ENCODE measurements at places on chromosomes 4 and X.

DNA sequence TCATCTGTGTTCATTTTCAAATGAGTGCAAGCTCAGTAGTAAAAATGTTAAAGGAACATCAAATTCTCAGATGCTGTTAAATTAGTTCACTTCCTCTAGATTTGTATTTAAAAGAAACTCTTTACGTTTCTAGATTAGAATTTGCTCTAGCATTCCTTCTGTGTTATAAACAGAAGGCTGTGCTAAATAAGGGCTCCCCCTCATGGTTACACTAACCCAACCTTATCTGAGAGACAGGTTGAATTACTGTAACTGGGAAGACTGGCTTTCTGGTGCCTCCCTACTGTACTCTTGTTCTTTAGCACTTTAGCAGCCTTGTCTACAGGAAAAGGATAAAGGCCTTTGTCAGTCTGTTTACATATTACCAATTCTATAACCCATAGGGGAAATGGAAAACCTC, 56.8 kb downstream of the RXFP1 start:
- DNase-seq: no peak

DNA sequence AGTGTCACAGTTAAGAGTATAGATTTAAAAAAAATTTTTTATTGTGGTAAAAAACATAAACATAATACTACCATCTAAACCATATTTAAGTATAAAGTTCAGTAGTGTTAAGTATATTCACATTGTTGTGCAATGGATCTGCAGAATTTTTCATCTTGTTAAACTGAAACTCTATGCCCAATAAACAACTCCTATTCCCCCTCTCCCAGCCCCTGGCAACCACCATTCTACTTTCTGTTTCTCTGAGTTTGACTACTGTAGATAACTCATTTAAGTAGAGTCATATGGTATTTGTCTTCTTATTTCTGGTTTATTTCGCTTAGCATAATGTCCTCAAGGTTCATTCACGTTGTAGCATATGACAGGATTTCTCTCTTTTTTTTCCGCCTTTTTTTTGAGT, 112.4 kb downstream of the PTTG2 start:
- no peak for DNase-seq

GRCh38 chr4:14165222-14165920, 537.8 kb upstream of the BOD1L1 start:
- DNase-seq: no peak

- no peak for DNase-seq
These were observed 1166.3 kb upstream of the ADGRL3 start for GRCh38 chr4:60033826-60034225.

DNA sequence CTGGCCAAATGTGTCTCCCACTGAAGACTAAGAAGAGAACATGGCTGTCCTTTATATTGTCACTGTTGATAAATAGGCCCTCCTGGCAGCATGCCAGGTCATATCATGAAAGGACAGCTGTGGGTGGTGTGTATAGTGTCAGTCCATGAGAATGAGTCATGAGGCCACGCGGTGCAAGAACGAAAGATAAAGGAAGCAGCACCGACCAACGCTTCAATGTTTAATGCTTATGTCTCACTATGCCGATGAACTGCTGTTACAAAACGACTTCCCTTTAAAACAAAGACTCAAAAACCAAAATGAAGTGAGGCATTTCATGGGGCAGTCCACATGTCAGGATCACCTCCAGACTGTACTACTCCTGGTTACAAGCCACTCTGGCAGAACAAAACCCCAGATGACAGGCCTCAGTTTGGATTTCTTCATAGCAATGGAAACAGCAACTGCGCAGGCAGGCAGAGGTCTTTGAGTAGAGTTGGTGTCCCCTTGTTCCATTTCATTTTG, 5.2 kb upstream of the TCEANC start:
- no peak for DNase-seq

DNA sequence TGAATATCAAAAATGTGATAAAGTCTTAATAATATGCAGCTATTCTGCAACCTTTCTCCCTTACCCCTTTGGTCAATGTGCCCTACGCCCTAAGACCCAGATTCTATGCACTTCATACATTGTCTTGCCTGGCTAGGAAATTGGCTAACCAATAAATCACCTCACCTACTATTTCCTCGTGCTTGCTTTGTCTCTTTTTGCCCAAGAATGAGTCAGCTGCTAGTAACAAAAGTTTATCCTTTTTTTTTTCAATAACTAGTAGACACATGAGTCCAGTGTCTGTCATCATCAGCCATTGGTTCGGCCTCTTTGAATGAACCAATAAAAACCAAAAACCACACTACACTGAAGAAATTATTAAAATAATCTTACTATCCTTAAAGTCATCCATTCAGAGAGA, 387.1 kb downstream of the PPP3CA start:
- no peak for DNase-seq

DNA sequence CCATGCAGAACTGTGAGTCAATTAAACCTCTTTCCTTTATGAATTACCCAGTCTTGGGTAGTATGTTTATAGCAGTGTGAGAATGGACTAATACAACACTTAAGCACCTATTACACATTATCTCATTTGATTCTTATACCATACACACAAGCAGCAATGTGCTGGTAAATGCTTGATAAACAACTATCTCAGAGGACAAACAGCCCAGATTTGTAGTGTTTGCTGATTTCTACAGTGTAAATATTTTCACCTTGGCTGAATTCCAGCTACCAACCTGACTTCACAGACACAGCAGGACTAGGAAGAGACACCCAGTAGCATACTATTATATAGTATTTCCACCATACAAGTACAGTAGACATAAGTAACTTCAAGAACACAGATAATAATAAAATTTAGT, 406.5 kb upstream of the CNKSR2 start:
- DNase-seq: no peak

- DNase-seq: no peak
These were observed 10.4 kb upstream of the SCOC start for GRCh38 chr4:140363051-140363450.

GRCh38 chr4:46388857-46389256, 1.1 kb downstream of the GABRA2 start:
- DNase-seq: no peak

- DNase-seq: no peak
These were observed 173.9 kb downstream of the GRIA3 start for GRCh38 chrX:123357941-123358340.

DNA sequence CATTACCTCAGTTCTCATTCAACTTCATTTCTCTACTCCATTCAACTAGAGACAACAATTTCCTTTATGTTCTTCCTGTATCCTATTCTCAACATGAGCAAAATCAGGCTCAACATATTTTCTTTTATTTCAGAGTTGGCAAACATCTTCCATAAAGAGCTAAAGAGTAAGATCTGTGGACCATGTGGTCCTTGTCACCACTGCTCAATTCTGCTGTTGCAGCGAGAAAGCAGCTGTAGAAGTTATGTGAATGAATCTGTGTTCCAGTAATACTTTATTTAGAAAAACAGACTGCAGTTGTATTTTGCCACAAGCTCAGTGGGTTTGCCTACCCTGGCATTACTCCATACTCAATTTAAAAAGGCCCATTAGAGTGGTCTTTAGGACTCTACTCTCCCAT, 2057.3 kb downstream of the ARAP2 start:
- DNase-seq: no peak

DNA sequence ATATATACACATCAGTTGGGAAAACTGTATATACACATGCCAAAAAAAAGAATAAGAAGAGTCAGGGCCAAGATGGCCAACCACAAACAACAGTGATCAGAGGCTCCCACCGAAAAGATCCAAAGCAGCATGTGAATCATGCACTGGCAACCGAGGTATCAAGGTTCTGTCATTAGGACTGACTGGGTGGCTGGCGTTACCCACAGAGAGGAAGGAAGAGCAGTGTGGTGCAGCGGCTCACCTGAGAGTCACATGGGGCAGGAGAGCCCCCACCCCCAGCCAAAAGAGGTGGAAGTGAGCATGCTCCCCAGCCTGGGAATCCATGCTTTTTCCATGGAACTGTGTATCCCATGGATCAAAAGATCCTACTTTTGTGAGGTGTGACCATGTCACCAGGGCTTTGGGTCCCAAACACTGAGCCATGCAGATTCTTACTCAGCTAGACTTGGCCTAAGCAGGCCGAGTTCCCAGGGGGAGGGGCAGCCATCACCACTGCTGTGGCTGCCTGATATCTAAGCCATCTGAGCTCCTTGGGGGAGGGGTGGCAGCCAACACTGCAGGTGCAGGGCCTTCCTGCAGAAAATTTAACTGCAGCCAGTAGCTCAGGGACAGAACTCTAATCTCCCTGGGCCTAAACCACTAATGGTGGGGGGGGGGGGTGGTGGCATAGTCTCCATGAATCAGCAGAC, 52.8 kb downstream of the P2RY10 start:
- DNase-seq: no peak

DNA sequence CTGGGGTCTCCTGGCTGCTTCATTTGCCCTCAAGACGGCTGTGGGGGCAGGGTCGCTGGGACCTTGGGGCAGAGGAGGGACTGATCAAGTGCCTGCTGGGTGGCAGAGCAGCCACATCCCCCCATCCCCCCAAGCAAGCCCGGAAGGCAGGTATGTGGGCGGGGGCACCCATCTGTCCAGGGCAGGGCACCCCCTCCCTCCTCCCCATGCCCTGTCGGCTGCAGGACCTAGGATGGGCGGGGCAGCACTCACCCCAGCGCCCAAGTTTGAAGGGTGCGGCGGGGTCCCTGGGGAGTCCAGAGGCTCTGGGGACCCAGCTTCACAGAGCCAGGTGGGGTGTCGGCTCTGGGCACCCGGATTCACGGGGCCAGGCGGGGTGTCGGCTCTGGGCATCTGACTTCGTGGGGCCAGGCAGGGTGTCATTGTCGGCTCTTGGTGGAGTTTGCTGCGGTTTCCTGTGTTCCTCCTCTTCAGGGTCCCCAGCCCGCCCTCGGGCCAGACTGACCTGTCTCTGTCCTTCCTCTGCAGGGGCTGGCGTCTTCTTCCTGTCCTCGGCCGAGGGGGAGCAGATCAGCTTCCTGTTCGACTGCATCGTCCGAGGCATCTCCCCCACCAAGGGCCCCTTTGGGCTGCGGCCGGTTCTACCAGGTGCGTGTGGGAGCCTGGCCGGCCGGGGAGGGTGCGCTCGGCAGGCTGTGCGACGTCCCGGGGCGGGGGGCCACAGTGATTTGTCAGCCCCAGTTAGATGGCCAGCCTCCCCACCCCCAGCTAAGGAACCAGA, 22.1 kb downstream of the DOK7 start:
- no peak for DNase-seq

DNA sequence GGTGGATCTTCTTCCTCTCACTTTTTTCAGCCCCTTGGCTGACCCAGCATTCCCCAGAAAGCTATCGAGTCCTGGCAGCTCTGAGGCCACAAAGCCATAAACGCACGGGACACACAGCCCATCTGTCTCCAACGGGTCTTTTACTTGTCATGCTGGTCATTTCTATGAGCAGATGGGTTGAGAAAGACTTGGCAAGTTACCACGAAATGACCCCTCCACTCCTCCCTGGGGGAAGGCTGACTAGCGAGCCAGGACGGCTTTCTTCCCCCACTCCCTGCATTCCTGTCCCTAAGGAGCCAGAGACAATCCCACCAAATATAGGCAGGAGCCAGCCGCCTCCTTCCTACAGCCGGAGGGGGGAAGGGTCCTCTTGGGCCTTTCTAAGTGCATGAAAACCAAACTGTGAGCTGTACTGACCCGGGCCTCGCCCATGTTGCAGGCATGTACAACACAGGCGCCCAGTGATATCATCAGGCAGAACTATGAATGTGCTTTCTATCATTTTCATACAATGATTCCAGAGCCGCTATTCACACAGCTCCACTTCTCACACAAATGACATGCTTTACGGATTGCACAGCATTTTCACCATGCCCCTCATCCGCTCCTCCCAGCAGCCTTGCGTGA, 28.6 kb downstream of the AFAP1 start:
- no peak for DNase-seq

DNA sequence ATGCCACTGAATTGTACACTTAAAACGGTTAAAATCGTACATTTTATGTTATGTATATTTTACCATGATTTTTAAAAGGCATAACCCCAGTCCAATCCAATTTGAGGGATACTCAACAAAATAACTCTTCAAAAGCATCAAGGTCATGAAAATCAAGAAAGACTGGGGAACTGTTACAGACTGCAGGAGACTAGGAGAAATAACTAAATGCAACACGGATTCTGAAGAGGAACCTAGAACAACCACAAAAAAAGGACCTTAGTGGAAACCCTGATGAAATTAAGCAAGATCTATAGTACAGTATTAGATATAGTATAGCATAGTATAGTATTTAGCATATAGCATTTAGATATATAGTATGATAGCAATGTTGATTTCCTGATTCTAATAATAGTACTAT, 26.8 kb downstream of the SH3KBP1 start:
- DNase-seq: no peak

- DNase-seq: no peak
These were observed at the start of gene MID1 for GRCh38 chrX:10620121-10620699. MID1 (minus strand) TSS chrX:10620585; CDS start chrX:10567547, 53,038 bp downstream.

DNA sequence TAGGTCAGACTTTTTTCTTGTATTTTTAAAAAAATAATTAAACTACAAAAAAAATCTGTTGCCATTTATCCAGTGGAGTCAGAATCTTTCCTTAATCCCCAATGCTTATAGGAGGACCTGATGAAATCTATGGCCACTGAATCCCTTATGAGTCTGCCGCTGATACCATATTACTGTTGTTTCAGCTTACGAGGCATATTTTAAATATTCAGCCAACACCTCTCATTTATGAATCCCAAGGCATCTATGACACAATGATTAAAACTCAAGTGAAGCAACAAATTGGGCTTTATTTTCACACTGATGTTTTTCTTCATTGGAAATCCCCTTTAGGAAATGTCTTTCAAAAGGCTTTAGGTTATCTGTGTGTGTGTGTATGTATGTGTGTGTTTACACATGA, 137.8 kb upstream of the PUDP start:
- no peak for DNase-seq

DNA sequence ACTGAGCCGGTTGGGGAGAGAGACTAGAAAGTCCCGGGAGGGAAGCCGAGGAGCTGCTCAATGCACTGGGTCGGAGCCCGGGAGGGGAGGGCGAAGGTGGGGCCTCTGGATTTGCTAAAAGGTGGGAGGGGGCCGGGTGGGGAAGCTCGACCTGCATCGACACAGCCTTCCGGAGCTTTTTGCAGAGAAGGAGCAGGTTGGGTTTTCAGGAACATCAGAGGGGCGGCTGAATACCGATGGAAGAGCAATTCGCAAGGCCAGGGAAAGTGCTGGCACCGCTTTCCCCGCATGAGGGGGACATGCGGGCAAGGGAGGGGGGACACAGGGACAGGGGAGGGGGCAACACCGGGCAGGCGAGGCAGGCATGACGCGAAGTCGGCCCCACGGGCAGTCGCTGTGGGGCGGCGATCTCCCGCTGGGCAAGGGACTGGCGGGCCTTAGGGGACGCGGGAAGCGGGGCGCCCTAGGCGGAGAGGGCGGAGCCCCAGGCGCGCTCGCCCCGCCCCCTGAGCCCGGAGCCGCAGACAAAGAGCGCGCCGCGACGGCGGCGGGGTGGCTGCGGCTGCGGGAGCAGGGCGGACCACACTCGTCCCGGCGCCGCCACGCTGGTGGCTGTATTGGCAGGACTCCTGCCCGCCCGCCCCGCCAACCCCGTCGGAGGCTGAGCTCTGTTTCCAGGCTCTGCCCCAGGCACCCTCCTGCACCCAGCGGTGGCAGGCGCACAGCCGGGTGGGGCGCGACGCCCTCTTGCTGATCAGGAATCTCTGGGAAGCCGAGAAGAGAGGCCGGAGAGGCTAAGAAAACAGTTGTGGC, 11.6 kb downstream of the PDZD4 start:
- no peak for DNase-seq
